ENCODE measurements at places on chromosomes 5 and 9.

DNA sequence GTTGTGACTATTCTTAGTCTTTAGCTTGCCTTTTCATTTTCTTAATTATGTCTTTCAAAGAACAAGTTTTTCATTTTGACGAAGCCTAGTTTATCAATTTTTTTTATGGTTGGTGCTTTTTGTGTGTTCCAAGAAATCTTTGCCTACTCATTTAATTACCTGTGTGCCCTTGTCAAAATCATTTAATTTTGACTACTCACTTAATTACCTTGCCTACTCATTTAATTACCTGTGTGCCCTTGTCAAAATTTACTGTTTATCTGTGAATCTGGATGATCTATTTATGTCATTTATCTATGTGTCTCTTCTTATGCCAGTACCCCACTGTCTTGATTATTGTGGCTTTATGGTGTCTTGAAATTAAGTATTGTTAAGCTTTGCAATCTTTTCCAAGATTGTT lies 63.9 kb downstream of the MTAP start:
- no peak for DNase-seq

DNA sequence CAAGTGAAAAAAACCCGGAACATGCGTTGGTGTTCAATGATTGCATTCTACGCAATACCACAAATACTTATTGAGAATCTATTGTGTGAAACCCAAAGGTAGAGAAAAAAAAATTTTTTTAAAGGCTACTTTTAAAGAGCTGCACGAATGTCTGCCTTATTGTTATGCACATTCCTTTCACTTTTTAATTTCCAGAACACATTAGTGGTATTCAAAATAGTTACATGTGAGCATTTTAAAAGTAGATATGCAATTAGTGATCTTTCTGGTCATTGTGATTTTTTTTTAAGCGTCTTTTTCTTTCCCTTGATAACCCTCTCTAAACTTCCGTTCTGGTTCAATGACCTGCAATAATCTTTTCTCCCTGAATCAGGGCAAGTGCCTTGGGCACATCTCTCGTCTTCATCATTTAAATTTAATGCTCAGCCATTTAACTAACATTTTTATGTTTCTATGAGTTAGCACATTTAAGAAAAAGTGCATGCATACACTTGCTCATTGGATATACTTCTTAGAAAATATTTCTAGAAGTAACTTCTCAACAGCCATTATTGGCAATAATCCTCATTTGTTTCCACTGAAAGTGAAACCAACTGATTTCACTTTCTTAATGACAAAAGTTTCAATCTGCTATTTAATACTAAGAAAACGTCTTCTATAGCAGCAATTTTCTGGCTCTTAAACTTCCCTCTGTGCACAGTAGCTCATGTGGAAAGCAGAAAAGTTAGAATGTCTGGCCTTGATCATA lies 80.3 kb downstream of the CDH6 start:
- DNase-seq, result no peak

DNA sequence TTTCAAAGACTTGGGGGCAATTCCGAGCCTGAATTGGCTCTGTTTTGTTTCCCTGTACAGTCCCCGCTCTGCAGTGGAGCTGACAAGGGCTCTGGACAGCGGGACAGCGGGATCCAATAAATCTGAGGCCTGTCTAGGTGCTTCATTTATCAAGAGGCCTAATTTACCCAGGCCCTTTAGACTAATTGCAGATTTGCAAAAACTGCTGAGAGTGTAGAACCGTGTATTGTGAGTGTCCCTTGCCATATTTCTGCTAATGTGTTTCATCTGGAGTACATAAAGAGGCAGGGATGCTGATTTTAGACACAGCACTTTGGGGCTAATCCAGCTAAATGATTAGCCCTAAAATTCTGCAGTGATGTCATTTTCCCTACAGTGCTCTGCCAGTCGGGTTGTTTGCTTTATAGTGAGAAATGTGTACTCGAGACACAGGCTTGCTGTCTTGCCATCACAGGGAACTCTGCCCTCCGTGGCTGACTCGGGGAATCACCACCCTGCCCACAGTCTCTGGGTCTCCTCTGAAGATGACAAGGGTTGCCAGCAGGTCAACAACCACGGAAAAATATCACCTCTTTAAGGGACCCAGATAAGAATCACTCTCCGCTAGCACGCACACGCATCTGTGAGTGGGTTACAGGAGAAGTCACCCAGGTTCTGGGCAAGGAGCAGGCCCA lies 592.0 kb downstream of the BNC2 start:
- no peak for DNase-seq

GRCh38 chr9:121776001-121776738 lies 124.7 kb downstream of the DAB2IP start:
- DNase-seq, result no peak

GRCh38 chr5:150035139-150035895 lies 34.8 kb downstream of the HMGXB3 start:
- no peak for DNase-seq

DNA sequence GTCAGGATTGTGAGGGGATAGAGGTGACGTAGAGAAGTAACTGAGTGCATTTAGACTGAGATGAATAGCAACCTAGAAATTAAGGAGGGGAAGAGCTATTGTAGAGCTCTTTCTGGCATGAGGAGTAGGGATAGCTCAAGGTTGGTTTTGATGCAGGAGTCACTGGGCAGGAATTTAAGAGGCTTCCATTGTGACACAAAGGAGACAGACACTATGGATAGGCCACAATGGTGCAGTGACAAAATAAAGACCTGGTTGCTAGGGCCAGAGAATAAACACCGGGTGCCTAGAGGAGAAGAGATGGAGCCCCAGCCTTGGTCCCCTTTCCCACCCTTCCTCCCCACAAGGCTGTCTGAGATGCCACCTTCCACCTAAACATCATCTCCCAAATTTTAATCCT lies at the start of gene SPZ1:
TSS of gene SPZ1 (plus strand) at position 301 of the 400 bp plus-strand sequence. CDS start 214 bp downstream, outside the sequence.
- DNase-seq, result no peak

- DNase-seq, result no peak
These were observed 17.3 kb downstream of the TRUB2 start for GRCh38 chr9:128304971-128305288.

- DNase-seq, result no peak
These were observed 4.1 kb downstream of the MRPL36 start for GRCh38 chr5:1795506-1795905.

- DNase-seq, result no peak
These were observed 5.9 kb downstream of the PDLIM7 start for GRCh38 chr5:177491429-177491945.

- DNase-seq, result no peak
These were observed 30.8 kb downstream of the LCP2 start for GRCh38 chr5:170266570-170267381.

- DNase-seq, result no peak
These were observed 450.8 kb upstream of the TLE4 start for GRCh38 chr9:79120941-79121340.

DNA sequence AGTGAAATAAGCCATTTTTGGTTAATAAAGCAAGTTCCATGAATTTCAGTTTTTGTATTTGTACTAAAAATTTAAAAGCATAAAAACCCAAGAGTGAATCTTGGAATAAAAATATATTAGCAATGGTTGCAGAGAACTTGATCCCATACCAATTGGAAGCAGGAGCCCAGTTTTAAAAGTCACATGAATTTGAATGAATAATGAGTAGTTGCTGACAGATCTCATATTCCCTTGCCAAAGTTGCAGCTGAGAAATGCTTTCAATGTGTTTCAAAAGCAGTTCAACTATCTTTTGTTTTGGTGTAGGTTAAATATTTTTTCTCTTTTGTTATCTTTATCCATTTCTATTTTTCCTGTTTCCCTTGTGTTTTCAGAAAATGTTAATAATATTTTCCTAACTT lies 818.6 kb downstream of the CDH18 start:
- no peak for DNase-seq

DNA sequence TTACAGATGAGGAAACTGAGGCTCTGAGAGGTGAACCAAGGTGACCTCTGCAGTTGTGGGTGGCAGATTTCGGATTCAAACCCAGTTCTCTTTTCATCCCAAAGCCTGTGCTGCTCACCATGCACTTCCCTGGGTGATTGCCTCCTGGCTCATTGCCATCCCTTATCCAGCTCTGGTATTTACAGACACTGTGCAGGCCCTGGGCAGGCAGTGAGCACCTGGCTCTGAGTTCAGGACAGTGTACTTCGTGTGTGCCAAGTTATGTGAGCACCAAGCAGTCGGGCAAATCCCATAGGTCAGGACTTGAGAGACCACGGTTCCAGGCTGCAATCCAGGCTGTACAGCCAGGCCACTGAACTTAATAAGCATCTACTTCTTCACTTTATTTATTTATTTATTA lies 1.4 kb downstream of the LRSAM1 start:
- no peak for DNase-seq

DNA sequence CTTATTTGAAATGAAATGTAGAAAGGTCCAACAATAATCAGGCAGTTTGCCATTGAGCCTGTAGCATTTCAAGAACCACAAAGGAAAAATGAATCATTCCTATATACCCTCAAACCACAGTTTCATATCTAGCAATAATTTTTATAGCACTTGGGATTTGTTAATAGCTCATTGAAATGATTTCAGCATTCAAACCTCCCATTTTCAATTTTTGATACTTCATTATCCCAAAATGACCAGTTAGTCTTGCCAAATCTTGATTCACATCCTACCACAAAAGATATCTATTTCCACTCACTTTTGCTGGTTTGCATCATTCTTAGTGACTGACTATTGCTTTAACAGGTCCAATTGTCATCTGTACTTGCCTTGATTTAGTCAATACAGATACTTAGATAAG lies 790.1 kb downstream of the TLE1 start:
- DNase-seq, result no peak

DNA sequence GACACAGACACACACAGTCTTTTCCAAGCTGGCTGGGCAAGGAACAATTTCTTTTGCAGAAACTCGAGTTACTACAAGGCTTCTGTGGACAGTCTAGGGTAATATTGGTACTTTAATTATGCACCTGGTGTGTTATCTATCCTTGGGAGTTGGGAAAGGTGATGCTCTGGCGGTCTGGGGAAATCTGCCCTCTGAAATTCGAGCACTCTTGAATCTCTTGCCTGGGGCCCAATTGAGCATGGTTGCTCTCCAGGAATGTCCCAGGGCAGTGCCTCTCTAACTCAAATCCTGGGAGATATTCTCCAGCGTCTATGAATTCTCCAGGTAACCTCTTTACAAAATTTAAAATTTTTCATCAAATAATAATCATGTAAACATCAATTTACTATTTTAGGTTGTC lies 69.3 kb downstream of the KCNIP1 start:
- DNase-seq, result no peak

DNA sequence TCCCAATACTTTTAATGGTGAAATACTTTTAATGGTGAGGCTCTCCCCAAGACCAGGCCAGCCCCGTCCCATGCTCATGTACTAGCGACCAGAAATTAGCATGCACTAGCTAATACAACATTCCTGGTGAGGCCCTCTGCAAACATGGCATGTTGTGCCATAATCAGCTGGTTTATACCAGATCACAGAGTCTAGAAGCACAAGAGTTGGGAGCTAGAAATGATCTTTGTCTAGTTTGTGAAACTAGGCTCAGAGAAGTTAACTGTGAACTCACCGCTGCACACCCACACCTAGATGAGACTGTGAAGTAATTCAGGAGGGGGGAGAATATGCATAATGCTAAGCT lies 37.4 kb downstream of the MTMR12 start:
- DNase-seq, result no peak

GRCh38 chr9:114185570-114186490 lies 30.5 kb downstream of the COL27A1 start:
- no peak for DNase-seq

DNA sequence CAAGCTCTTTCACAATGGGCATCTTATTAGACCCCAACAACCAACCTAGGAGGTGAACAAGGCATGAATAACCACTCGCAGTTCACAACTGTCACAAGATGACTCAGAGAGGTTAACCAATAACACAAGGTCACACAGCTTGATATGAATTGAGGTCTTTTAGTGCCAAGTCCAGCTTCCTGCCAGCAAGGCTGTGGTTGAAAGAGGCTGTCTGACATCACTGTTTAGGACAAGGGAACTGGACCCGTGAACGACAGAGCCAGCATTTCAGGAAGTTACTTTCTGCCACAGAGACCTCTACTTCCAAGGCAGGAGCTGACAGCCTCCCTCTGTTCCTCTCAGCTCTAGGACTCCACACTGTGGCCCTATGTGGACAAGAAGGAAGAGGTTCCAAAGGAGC lies 53.4 kb upstream of the ALDH1B1 start:
- DNase-seq, result no peak

- DNase-seq, result no peak
These were observed 153.6 kb downstream of the MSX2 start for GRCh38 chr5:174877987-174878386.

DNA sequence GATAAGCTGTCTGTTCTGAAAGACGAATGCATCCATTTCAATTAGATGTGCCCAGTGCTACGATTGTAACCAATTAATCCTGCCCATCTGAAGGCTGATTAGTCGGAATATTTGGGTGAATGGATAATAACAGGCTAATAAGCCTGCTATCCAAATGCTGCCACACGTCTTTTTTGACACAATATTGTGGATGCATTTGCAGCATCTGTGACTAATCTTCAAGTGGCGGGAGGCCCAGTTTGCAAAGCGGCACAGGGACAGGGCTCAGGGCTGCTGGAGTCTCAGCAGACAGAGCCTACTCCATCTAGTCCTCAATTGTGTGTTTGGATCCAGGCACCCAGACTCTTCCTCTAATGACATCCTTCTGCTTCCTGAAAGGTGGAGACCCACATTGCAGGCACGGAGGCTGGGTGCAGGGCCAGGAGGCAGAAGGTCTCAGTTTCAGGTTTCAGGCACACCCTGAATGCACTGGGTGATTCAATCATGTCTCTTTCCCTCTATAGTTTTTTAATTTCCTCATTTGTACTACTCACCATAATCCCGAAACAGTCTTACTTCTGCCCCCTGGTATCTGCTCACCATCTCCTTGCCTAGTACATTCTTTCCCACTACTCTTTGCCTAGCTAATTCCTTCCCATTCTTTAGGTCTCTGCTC lies 169.6 kb downstream of the ASTN2 start:
- DNase-seq, result no peak

GRCh38 chr9:124778575-124779367 lies 1.8 kb downstream of the OLFML2A start:
- no peak for DNase-seq

- no peak for DNase-seq
These were observed 37.3 kb downstream of the INSYN2B start for GRCh38 chr5:169943026-169943425.

DNA sequence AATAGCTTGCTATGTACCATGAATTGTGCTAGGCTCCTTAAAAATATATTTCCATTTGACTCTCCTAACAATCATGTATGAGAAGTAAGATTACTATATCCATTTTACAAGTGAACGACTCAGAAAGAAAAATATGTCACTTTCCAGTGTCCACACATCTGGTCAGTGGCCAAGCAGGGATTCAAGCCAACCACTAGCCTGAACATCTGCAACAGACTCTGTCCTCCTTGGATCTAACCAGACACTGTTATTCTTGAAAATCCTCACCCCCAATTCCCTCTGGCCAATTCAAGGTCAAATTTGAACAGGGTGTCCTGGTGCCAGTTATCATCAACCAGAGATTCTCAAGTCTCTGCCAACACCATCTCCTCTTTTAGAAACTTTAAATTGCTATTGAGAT lies 344.1 kb upstream of the WWC1 start:
- no peak for DNase-seq

- no peak for DNase-seq
These were observed 41.3 kb upstream of the GRHPR start for GRCh38 chr9:37381094-37381741.

All from smooth muscle cell of the brain vasculature (primary cell).